Cerebellum (tissue), 4 donors: ENCODE measurements at places on chromosomes 12 and 14. TPM values are rescaled to one million over a fixed set of nuclear protein-coding genes. Genes with fewer than 3 reads are reported as not detected.

MON2 gene
- total RNA-seq, result 121 TPM

METTL3 gene
- total RNA-seq, result 77.7 TPM

DBX2 gene
- total RNA-seq, result 0.73 TPM

DNA sequence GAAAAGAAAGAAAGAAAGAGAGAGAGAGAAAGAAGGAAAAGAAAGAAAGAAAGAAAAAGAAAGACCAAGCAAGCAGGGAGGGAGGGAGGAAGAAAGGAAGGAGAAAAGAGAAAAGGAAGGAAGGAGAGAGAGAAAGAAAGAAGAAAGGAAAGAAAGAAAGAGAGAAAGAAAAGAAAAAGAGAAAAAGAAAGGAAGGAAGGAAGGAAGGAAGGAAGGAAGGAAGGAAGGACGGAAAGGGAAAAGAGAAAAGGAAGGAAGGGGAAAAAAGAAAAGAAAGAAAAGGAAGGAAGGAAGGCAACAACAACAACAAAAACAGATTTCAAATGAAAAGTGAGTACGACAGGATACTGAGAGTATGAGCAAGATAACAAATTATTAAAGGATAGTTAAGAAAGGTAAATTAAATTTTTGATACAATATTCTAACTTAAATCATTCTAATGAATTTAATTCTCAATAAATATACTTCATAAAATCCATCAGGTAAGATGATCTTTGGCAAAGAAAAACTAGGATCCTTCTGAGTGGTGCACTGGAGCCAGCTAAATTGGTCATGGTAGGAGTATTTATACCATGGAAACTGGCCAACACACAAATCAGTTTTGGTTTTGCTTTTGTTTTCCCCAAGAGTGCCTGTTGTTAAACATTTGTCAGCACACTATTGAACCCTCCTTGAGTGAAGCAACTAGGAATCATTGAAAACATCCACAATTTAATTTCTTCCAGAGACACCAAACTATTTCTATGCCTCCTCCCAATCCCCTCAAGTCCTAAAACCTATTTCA is 56.1 kb upstream of the DYRK2 start:
- DNase-seq, result no peak
